COLO829 (cell line): ENCODE measurements at places on chromosomes 16 and 17.

DNA sequence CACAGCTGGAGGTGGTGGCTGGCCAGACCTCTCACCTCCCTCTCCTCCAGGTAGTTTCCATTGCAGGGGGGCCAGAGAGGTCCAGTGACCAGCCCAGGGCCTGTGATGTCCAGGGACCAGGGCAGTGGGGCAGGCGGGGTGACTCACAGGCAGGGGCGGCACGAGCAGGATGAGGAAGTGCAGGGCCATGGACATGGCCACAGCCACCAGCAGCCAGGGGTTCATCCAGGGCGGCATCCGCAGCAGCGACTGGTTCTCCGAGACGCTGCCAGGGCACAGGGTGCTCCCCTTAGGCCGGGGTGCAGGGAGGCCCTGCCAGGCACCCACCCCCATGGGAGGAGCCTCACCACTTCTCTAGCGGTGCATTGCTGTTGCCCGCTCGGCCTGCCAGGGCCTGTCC lies 12.9 kb upstream of the P2RX1 start:
- DNase-seq: no peak

- DNase-seq: no peak
Measured at GRCh38 chr17:42062681-42063080, 12.3 kb upstream of the C17orf113 start.

DNA sequence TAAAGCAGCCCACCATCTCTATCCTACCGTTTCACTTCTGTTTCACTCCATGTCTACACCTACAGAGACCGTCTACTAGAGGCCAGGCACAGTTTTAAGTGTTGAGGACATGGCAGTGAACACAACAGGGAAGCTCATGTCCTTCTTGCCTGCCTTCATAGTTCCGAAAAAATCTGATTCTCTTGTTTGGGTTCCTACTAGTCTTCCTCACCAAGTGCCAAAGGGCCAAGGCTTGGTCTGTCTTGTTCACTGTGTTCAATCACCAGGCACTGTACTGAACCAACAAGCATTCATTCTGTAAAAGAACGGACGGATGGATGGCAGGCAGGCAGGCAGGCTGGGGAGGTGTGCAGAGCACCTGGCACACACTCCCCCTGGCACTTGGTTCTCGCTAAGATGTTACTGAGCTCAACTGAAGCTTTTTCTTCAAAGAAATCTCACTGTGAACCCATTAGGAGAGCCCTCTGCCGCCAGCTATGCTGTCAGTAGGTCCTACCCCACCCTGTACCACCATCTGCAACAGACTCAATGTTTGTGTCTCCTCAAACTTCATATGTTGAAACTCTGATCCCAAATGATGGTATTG lies 2.5 kb downstream of the DEXI start:
- DNase-seq: no peak

GRCh38 chr17:2089021-2089422 lies 34.1 kb downstream of the HIC1 start:
- peak; percentile 71 for DNase-seq

GRCh38 chr16:58462997-58463941 lies 36.7 kb upstream of the NDRG4 start:
- DNase-seq: no peak

DNA sequence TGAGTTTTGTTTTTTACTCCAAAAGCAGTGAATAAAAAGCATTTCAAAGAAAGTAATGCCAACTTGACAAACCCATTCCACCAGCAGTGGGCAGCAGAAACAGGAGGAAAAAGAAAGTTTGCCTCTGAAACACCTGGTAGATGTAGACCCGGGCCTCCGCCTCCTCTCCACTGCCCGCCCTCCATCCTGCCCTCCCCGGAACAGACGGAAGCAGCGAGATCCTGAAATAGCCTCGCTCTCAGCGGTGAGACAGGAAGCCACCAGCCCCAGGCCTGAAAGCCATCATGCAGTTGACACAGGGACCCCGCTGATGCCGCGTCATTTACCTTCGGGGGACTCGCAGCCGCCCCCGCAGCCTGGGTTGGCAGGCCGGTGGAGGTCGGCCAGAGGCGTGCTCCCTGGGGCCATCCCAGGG lies 67.8 kb downstream of the C16orf78 start:
- no peak for DNase-seq

DNA sequence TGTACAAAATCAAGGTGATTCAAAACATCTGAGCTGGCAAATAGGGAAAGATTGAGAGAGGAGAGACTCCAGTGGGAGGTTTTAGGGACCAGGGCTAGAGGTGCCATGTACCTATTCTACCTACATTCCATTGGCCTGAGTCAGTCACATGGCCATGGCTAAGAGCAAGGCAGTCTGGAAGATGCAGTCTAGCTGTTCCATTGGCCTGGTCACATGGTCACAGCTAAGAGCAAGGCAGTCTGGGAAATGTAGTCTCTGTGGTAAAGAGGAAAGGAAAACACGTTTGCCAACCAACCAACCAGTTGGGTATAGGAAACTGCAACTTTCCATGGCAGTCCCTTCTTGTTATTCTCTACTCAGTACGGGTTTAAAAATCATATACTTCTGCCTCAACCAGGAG lies 369.1 kb downstream of the XYLT1 start:
- no peak for DNase-seq

- no peak for DNase-seq
Measured at GRCh38 chr16:77645764-77646163, 76.5 kb upstream of the NUDT7 start.

GRCh38 chr17:39252788-39253460 lies 27.2 kb upstream of the STAC2 start:
- DNase-seq: no peak

GRCh38 chr17:50953831-50954601 lies 87.9 kb upstream of the TOB1 start:
- DNase-seq: peak; percentile 59

DNA sequence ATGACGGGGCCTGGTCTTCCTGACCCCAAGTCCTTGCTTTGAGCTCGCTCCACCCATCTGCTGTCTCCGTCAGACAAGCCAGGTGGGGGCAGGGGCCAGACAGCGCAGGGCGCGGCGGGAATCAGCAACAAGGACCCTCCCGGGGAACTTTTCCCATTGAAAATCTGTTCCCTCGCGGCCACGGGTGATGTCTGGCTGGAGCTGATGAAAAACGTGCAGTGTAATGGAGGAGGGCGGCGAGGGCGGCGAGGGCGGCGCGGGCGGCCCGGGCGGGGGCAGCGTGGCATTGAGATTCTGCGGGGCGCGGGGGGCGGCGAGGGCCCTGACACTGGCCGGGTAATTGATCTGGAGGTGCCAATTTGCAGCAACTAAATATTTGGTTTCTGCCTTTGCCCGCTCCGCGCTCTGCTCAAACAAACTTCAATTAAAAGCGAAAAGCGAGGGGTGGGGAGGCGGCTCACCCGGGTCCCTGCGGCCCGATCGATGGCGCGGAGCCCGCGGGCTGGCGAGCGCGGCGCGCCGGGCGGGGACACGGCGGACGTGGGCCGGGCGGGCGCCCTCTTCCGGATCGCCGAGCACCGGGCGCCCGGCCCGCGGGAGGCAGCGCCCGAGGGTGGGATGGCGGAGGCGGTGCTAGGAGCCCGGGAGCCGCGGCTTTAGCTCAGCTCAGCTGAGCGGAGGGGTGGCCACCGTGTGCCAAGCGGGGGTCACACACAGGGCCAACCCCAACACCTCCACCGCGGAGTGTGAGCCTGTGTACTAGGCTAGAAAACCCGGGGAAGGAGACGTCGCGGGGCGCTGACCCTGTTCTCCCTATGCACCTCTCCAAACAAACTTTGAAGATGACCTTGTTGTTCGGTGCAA lies 32.4 kb downstream of the DCAKD start:
- no peak for DNase-seq

DNA sequence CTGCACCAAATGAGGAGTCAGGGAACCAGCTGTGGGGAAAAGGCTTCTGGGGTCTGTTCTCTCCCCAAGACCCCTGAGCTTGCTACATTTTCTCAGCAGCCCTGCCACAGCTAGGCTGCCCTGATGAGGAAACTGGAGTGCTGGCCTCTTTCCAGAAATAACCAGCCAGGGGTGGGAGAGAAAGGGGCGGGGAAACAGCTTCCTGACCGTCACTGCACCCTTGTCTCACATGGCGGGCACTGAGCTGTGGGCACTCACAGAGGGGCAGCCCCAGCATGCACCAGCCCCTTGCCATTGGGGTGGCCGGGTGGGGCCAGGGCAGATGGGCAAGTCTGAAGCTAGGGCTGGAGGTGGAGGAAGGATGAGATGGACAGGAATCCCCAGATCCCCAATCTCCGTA lies 2.9 kb downstream of the SRL start:
- DNase-seq: no peak

- DNase-seq: no peak
Measured at GRCh38 chr17:29093090-29093871, 50.3 kb downstream of the PIPOX start.

GRCh38 chr17:43669971-43670644 lies 8.4 kb upstream of the MEOX1 start:
- no peak for DNase-seq

DNA sequence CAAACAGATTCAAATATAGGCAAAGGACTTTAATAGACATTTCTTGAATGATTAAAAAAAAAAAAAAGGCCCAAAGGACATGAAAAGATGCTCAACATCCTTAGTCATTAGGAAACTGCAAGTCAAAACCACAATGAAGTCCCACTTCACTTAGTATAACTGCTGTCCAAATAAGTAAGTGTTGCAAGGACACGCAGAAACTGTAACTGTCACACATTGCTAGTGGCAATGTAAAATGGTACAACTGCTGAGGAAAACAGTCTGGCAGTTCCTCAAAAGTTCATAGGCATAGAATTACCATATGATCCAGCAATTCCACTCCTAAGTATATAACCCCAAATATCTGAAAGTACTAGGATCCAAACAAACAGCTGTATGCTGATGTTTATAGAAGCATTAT lies 112.7 kb downstream of the BRIP1 start:
- no peak for DNase-seq

- DNase-seq: peak; percentile 91
Measured at GRCh38 chr17:61416540-61417363, 17.1 kb downstream of the TBX2 start.

DNA sequence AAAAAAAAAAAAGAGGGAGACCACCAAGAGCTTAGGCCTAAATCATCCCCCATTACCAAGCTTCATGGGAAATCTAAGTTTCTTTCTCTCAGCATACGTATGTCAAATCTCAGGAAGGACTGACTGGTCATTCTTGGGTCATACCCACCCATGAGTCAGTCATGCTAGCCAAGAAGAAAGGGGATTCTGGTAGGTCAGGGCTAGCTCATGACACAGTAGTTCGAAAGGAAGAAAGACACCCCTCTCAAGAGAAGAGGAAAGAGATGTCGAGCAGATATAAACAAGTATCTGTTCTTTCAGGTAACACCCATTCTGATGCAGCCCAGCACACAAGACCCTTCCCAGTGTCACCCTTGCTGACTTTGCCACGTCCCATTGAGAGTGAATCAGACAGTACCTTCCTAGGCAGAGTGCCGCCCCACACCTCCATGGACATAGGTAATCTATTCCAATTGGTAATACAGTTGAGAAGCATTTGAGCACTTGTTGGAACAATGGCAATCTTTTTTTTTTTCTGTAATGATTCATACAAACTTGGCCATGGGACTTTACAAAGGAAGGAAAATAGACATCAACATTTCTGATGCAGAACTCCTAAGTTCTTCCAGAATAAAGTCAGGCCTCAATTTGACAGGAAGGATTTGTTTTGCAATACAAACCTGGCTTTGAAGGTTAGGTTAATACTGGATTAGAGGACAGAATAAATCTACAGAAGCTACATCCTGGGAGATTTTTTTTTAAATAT lies 38.2 kb downstream of the COPRS start:
- no peak for DNase-seq

- no peak for DNase-seq
Measured at GRCh38 chr17:47744168-47745036, 11.4 kb downstream of the TBX21 start.

- no peak for DNase-seq
Measured at GRCh38 chr17:82424001-82424862, 5.8 kb upstream of the OGFOD3 start.

DNA sequence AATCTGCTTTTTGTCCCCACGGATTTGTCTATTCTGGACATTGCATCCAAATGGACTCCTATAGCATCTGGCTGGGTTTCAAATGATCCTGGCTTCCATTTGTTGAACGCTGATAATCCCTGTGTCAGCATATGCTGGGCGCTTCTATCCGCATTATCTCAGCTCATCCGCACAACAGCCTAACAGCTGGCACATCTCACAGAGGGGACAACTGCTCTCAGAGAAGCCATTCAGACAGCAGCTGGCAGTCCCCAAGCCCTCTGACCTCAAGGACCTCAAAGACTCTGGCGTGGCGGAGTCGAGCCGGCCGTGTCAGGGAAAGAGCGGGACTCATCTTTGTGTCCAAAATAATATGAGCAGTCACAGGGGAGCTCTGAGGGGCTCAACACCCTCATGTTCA lies 82.3 kb downstream of the NT5M start:
- no peak for DNase-seq

- no peak for DNase-seq
Measured at GRCh38 chr17:78972507-78973105, 7.1 kb downstream of the LGALS3BP start.

GRCh38 chr16:88599825-88600538 lies 29.8 kb downstream of the ZC3H18 start:
- no peak for DNase-seq

DNA sequence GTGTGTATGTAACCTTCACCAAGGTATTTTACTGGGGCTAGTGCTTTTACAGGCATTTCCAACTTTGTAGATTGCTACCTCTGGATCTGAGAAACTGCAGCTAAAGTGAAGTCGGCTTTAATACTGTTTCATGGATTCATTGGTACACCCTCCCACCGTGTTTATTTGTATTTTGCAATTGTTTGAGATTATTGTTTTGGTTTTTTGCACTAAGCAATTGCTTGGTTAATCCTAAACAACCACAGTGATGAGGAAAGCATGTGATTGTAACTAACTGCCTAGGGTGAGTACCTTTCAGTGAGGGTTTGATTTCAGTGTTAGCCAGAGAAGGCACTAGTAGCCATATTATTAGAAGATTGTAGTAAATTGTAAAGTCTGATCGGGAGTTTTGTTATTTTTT lies 3.3 kb downstream of the LUC7L3 start:
- no peak for DNase-seq

GRCh38 chr17:18258356-18259038 lies at the start of gene FLII:
Gene FLII, minus strand, starts transcription at chr17:18258738. Its CDS starts 48 bp downstream, at chr17:18258690.
- DNase-seq: peak; percentile 42

DNA sequence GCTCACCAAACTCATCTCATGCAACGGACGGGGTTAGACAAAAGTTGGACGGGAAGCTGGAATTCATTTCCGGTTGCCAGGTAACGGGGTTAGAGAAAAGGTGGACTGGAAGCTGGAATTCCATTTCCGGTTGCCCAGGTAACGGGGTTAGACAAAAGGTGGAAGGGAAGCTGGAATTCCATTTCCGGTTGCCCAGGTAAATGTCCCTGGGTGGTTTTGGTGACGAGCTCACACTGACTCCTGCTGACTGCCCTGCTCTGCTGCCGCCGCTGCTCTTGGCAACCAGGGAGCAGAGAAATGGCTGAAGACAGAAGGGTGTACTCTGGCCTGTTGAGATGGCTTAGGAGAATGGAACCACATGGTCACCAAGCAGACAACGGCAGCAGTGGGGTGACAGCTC lies 170.3 kb upstream of the RPH3AL start:
- DNase-seq: no peak

- peak; percentile 98 for DNase-seq
Measured at GRCh38 chr17:76631821-76632565, 11.6 kb downstream of the ST6GALNAC1 start.
